ENCODE measurements at places on chromosomes 3 and 15.

DNA sequence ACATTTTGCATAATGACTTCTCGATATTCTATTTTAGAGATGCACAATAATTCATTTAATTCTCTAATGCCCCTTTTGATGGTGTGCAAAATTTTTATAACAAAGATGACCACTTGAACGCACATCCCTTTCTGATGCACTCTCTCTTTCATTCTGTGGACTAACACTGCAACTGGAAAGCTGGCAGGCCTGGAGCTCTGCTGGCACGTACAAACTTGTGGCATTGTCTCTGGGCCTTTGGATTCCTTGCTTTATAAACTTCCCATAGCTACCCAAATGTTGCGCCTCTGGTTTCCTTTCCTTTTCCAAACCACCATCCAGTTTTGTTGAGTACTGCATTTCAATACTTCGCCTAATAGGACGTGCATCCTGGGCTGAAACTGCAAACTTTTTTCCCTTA is 194.5 kb upstream of the CFAP20DC start:
- DNase-seq: no peak

DNA sequence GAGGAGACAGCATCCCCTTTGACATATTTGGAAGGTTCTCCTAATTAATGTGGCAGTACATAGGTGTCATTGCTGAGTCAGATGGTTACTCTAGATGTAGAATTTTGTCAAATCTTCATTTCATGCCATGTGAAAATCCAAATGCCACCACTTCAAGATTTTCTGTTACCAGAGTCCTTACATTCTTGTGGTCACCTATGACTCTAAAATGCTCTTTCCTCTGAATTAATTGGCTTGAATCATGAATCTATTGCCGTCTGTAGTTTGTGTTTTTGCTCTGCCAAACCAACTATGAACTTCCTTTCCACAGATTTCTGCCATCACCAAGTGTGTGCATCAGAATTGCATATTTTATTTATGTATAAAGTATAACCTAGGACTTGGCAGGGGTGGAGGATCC is 269.4 kb upstream of the ZPLD1 start:
- DNase-seq: no peak

DNA sequence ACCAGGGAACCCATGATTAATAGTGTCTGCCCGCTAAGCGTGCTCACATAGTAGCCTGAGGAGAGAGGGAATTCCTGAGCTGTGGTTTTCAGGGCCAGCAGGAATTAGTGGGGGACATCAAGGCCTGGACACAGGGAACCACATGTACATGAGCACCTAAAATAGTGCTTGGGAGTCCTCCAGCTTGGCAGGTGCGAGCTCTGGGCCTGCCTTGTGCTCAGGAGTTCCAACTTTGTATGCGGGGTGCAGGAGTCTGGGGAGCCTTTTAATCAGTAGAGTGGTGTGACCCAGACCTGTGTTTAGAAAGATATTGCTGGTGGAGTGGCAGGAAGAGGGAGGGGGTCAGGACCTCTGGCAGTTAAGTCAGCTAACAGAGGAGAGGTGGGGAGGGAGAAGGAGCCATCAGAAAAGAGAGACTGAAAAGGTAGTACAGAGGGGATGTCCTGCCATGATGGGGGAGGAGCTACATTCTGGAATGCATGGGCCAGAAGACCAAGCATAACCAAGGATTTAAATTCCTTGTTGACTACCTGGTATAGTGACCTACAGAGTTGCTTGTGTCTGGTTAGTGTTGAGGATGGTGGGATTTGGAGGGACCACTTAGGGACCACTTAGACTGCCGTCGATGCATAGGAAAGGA is 1.9 kb downstream of the DAG1 start:
- DNase-seq: peak; percentile 11

DNA sequence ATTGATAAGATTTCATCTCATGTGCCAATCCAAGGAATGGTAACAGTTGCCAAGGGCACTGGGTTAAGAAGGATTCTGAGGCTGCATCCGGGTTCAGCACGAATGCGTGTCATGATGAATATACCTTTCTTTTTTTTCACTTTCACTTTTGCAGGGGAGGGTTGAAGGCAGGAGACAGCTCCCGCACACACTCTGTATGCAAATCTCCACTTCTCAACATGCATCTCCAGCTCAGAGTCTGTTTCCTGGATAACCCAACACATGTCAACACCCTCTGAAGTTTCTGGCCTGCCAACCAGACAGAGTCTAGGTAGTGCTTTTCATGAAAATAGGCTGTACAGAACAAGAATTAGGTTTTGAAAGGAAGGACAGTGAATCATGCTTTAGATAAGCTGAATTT is 21.6 kb downstream of the B4GALT4 start:
- DNase-seq: peak; percentile 25

GRCh38 chr15:30979457-30979856 is 12.0 kb downstream of the MTMR10 start:
- DNase-seq: no peak

DNA sequence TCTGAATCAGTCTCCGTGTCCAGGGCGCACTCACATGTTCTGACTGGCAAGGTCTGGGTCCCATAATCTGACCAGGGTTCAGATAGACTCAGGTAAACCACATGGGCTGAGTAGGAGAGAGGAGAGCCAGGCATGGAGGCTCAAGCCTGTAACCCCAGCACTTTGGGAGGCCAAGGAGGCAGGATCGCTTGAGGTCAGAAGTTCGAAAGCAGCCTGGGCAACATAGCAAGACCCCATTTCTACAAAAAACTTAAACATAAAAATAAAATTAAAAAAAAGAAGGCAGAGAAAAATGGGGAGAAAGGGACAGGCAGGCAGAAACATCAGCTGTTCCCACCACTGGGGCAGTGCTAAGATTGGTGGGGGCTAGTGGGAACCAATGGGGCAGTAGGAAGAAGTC is 5.4 kb downstream of the TMEM43 start:
- no peak for DNase-seq

GRCh38 chr15:34799149-34800101 is 4.1 kb upstream of the ACTC1 start:
- no peak for DNase-seq

DNA sequence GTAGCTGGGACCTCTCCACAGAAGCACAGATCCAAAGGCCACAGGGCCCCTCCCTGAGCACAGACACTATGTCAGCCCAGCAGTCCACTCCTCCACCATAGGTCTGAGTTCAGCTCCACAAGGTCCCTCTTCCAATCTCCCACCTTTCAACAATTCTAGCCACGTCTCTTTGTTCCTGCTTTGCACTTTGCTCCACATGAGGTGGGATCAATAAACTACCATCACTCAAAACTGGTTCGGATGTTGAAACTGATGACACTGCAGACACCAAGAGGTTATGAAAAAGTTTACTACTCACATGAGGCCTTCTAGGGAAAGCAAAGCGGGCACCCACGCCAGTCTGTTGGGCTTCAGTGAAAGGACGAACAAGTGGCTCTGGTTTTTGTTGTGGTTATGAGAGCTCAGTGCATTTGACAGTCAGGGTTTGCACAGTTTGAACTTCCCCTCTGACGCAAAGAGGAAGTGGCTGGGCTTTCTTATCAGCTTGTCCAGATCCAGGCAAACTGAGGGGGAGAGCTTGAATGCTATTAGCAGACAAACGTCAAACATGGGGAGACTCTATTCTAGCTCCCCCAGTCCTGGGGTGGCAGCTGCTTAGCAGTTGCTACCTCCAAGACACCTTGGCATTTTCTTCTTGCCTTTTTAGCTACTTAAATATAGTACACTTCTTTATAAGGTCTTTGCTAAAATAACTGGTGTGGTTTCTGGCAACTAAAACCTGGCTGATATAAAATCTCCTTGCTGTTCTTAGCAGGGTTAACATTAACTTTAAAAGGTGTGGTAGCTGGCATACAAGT is 37.8 kb downstream of the ZNF445 start:
- peak; percentile 47 for DNase-seq

GRCh38 chr3:181794011-181794790 is 82.5 kb downstream of the SOX2 start:
- DNase-seq: no peak

DNA sequence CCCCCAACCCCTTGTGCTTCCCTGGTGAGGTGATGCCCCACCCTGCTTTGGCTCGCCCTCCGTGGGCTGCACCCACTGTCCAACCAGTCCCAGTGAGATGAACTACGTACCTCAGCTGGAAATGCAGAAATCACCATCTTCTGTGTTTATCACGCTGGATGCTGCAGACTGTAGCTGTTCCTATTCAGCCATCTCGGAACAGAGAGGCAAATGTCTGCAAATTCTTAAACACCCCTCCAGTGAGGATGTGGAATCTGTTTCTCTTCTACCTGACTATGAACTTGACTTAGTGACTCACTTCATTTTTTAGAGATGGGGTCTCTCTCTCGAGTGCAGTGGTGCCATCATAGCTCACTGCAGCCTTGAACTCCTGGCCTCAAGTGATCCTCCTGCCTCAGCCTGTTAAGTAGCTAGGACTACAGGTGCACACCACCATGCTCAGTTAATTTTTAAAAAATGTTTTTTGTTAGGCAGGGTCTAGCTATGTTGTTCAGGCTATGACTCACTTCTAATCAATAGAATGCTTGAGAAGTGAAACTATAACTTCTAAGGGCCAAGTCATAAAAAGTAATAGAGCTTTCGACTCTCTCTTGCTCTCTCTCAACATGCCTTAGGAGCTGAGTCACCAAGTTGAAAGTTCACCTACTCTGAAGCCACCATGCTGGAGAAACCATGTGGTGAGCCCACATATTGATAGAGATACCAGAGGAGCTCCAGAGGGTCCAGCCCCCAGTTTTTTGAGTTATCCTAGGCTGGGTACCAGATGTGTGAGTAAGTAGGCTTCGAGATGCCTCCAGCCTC is 11.5 kb upstream of the PARP14 start:
- no peak for DNase-seq

DNA sequence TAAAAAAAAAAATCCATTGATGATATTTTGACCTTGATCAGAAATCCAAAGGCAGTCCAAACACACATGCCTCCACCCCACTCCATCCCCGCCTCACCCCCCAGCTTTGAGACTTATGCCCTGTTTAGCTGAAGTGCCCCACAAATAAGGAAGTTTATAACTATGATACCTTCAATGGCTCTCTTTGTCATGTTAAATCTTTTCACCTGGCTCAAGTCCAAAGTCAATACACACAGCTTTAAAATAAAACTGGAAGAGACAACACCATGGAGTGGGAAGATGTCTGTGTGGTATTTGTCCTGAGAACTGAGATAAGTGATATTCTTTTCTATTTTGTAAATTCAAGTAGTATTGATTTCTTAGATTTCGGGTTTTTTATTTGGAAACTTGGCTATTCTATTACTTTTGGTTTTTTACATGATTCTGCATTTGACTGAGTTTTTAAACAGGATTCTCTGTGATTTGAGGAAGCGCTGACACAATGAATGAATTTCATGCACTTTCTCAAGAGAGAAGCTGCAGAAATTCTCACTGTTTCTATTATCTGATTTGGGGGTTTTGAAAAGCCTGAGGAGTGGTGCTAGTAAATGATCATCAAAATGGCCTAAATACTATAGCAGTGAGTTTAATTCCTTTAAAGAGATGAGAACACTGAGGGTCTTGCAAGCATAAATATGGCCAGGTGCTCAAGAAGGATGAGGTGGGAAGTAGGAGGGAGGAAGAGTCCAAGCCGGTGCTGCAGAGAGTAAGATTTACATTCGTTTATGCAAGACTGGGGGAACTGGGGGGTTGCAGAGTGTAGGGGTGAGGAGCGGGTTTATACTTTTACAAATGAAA is 5.2 kb downstream of the FOXB1 start:
- no peak for DNase-seq

DNA sequence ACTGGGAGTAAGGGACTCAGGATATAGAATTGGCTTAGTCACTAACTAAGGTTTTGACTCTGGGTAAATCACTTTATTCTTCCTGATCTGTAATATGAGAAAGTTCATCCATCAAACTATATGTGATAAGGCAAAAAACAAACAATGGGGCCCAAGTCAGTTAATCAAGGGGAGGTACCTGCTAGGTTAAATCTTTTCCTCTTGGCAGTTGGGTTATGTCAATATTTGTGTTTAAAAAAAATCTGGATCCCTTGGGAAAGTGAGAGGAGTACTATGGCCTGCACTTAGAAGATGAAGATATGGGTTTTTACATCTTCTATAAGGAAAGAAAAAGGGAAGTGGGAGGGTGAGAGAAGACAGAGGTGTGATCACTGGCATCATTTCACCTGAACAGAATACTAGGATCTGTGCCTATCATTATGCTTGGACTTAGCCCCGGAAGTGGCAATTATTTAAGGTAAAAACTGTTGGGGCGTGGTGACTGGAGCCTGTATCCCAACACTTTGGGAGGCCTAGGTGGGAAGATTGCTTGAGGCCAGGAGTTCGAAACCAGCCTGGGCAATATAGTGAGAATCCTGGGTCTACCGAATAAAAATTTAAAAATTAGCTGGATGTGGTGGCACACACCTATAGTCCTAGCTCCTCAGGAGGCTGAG is 2.8 kb upstream of the SLC28A2 start:
- DNase-seq: no peak

- no peak for DNase-seq
Observed at GRCh38 chr3:98886525-98886924, 15.0 kb downstream of the DCBLD2 start.

- no peak for DNase-seq
Observed at GRCh38 chr15:33442449-33442848, 131.7 kb downstream of the RYR3 start.

- no peak for DNase-seq
Observed at GRCh38 chr15:36877796-36878683, 222.3 kb downstream of the MEIS2 start.

DNA sequence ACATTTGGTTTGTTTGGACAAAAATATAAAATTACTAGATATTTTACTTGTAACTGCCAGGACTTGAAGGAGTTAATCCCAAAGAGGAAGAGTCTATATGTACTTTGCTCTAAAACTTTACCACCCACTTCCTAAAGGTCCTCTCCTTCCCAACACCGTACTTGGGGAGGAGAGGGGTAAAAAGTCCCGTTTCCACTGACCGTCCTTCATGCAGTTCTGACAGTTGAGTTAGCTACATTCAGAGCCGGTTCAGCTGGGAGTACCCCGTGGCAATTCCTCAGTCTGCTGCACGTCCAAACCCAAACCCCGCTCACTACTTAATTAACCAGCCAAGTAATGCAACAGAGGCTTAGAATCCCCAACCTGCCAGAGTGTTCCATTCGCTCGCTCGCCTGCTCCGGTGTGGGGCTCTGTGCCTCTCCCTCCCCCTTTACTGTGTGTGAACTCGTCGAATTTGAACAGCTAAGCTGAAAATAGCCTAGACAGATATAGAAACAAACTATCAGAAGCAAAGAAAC is 519.7 kb downstream of the FOXP1 start:
- DNase-seq: no peak

GRCh38 chr3:120284747-120285507 is at the start of gene GPR156:
GPR156 (minus strand) TSS chr3:120285222; CDS start chr3:120244098, 41,124 bp downstream.
- DNase-seq: no peak

DNA sequence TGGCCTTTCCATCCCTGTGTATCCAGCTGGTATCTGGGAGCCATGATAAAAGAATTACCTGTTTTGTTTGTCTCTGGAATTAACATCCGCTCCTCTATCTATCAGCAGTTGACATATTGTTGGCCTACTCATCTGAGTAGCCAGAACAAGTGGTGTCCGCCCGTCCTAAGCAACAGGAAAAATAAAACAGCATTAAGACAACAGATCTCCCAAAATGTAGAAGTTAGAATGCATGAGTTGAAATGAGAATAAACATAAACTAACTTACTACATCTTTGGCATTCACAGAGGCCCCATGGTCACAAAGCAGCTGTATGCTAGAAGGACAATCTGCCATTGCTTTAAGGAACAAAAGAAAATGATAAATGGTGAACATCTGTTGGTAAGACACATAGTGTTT is 75.9 kb downstream of the UACA start:
- DNase-seq: no peak

GRCh38 chr3:72352176-72352575 is 496.1 kb downstream of the SHQ1 start:
- no peak for DNase-seq

- DNase-seq: no peak
Observed at GRCh38 chr3:3015185-3016089, 94.7 kb downstream of the IL5RA start.

- DNase-seq: no peak
Observed at GRCh38 chr3:25854635-25855034, 64.7 kb downstream of the OXSM start.

Data from CD8-positive, alpha-beta memory T cell (primary cell).